T-helper 1 cell (primary cell): ENCODE measurements at places on chromosomes 11 and 22.

GRCh38 chr22:46377525-46378425 is 42.3 kb downstream of the TRMU start:
- DNase-seq: no peak

DNA sequence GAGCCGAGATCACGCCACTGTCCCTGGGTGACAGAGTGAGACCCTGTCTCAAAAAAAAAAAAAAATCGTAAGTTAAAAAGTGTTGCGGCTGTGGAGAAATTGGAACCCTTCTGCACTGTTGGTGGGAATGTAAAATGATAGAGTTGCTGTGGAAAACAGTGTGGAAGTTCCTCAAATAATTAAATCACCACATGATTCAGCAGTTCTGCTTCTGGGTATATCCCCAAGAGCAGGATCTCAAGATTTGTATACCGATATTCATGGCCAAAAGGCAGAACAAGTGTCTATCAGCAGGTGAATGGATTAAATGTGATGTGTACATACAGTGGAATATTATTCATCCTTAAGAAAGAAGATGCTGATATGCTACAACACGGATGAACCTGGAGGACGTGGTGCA is 3.8 kb downstream of the SELENOO start:
- no peak for DNase-seq

GRCh38 chr11:66626926-66627325 is 10.5 kb downstream of the RBM14 start:
- DNase-seq: no peak

DNA sequence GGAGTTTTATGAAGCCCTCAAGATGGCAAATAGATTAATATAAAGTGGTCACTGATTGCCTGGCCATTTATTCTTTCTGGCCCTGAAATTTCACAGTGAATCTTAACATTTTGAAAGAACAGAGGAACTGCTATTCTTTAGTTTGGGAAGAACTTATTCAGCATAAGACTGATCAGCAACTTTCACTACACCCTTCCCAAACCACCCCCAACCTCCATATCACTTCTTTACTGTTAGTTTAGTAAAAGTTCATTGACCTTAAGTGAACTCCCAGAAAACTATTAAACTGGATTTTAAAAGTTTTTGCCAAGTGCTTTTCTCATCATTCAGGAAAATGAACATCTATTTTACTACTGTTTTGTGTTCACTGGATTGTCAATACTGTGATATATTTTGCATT is 77.4 kb downstream of the NARS2 start:
- DNase-seq: no peak

DNA sequence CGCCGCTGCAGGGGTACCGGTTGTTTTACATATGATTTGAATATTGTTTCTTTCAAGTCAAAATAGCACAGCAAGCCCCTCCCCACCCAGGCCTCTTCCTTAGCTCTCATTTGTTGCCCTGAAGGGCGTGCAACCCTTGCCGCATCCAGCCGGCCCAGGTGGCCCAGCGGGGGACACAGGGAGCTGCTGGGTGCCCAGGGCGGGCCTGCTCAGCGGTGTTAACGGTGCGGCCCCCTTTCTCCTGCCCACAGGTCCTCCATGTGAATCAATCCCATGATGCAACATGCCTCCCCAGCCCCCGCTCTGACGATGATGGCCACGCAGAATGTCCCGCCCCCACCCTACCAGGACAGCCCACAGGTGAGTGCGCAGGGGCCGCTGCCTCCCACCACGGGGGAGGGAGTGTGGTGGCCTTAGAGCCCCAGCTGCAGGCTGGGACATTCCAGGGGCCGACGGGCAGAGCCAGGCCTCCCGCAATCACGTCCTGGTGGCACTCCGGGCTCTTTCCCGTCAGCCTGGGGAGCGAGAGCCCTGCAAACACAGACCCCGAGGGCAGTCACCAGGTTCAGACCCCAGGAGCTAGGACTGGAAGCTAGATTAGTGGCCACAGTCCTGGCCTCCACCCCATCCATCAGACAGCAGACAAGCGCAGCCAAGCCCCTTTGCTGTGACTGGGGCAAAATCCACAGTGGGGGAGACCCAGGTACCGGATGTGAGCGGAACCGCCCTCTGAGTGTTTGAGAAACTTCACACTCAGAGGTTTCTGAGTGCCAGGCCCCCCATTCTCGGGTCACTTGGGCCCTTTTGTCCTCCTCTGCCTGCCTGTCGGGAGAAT is 144.8 kb downstream of the FEZ1 start:
- DNase-seq: no peak

DNA sequence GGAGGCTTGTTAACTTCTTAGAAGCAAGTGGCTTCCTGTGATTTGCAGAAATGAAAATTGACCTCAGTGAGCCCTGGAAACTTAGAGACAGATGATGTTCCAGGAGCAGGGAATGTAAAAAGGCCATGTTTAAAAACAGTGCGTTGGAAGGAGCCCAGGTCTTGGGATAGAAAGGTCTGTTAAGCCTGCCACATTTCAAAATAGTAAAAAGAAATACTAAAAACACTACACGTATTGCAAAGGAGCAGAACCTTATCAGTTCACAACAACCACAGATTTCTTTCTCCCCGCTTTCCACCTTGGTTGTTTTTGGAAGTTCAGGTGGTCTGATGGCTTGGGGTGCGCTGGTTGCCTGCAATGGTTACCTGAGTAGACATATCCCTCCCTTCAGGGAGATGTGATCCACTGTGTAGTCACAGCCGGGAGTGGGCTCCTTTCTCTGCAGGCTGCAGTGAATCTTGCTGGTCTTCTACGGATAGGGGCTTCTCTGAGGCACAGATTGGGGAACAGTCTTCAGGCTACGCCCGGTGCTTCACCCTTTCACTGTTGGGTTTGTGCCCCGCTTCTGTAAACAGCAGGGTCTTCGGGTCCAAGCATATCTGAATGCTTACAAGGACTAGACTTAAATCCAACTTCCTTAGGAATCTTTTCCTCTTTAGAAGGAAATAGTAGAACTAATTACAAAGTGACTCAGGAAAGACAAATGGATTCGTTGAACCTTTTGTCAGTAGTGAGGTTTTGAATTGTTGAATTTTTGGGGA is 1.9 kb downstream of the TEAD1 start:
- no peak for DNase-seq

- no peak for DNase-seq
Observed at GRCh38 chr11:3109921-3110706, 52.9 kb upstream of the CARS1 start.

- no peak for DNase-seq
Observed at GRCh38 chr11:129700701-129701100, 114.9 kb upstream of the TMEM45B start.

- no peak for DNase-seq
Observed at GRCh38 chr11:133705074-133705648, 140.2 kb downstream of the SPATA19 start.

DNA sequence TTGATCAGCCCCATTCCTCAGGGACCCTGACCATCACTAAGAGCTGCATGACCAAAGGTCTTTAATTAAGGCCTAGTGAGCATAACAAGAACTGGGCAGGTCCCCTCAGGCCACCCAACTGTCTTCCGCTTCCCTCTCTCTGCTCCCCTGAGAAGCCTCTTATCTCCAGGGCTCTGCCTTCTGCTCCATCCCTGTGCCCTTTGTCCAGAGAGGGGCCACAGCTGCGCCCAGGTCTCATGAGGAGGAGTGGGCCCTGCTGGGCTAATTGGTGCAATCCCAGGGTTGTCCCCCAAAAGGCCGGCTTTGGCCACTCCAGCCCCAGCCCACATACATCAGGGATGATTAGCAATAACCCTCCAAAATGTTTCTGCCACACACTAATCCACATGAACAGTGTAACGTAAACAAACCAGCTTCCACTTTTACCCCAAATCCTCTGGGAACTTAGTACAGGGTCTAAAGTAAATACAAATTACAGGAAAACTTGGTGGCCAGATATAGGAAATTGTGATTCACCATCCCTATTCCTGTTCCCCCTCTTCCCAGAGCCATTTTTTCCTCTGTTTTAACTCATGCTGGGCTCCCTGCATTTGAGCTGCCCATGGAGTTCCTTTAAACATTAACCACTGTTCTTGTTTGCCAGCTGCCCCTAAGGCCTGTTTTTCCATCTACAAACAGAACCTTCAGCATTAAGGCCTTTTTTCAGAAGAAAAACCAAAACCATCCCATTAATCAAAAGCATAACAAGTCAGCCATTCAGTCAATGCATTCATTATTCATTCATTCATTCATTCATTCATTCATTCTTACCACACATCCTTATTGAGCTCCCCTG is 34.6 kb upstream of the CAVIN3 start:
- DNase-seq: no peak

- no peak for DNase-seq
Observed at GRCh38 chr11:1302461-1303125, 6.8 kb downstream of the TOLLIP start.

DNA sequence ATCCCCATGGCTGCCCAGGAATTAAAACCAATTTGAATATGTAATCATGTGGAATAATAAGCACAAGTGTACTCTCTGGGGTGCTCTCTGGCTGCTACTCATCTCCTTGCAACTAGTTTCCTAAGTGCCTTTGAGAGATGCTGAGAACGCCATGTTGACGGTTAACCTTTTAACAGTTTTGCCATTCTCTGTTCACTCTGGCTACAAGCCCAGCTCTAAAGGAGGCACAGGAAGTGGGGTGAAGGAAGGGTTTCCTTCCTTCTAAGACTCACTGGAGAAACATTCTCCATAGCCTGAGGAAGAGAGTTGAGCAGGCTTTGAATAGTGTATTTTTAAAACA is 122.0 kb upstream of the ZC3H12C start:
- DNase-seq: no peak

DNA sequence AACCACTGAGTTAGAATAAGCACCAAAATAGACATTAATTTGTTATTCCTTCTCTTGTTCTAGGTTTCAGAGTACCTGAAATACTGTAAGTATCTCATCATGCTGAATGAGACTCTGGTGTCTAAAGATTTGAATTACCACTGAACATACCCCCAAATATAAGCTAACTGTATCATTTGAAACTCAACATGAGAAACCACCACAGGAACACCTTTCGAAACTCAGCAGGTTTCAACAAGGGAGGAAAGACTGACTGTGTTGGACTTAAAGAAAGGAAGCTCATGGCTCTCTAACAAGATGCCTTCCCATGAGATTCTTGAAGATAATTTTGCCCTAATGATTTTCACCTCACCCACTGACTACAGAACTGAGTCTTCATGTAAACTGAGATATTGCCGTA is 37.0 kb downstream of the PRCP start:
- DNase-seq: no peak
